ENCODE measurements at places on chromosomes 6 and 20.

GRCh38 chr6:111423055-111423633 lies 59.9 kb downstream of the REV3L start:
- no peak for DNase-seq

DNA sequence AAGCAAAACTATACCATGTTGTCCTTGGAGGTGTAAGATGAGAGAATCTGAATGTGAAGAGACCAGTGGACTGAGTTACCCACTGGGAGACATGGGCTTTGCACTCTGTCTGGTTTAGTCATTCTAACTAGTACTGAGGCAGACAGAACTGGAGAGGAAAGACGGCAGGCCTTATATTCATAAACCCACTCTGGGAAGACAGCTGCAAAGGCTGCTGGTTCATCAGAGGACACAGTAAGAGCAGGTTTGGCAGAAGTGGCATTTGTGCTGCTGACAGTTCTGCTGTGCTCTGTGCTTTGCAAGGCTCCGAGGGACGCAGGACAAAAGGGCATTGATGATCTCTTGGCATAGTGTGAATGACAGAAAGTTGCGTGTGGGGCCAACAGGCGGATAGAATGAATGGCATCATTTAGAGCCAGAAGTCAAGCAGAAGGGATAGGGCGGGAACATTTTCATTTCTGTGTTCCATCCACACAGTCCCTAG lies 142.3 kb upstream of the TENT5A start:
- peak; percentile 70 for DNase-seq

DNA sequence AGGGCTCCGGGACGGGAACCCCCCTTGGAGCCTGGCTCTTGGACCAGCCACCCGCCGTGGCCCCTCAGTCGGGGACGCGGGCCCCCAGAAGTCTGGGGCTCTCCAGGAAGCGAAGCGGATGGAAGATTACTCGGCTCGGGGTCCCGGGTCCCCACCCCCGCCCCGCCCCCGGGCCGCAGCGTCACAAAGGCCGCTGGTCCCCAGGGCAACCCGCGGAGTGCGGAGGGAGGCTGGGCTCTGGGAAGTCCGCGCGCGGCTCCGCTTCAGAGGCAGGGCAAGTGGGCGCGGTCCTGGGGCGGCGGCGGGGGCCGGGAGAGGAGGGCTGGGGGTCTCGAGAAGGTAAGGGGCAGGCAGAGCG lies at the start of gene FNDC11:
FNDC11 (plus strand) TSS at position 227 of the 358 bp plus-strand sequence. CDS start 1,505 bp downstream, outside the sequence.
- DNase-seq = no peak

DNA sequence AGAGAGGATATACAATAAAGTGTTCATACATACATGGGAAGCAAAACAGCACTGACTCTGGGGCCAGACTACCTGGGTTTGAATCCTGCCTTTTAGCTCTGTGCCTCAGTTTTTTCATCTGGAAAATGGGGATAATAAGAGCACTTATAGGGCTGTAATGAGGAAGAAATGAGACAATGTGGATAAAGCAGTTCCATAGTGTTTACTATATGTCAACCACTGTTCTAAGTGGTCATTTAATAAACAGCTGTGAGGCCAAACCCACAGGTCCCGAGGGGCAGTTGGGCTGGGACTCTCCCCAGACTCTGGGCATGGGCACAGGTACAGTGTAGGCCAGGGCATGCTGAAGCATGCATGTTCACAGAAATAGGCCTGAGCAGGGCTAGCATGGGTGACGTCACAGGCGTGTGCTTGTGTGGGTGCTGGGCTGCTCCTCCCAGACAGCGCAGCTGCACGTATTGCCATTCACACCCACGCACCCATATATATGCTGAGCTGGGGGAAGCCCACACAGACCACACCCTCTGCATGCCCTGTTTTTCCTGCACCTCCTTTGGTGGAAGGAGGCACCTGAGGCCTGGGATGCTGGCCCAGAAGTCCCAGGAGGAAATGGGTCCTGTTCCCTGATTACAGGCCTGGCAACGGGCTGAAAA lies 3.5 kb upstream of the PLCG1 start:
- DNase-seq = no peak

DNA sequence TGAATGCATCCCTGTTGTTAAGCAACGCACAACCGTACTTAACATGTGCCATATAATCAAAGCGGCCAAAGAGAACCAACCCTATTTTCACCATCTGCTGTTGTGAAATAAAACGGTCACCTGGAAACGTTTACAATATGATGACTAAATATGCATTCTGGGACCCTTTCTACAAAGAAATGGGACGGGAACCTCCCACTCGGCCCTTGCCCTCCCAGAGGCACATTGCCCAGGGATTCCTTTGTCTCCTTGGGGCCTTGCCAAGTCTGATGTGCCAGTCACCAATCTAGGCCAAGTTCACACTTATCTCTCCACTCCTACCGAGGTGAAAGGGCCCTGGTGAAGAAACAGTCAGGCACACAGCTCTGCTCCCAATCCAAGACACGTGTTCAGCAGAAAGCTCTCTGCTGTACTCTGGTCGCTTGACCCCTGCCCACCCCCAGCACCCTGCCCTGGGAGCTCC lies 427.4 kb upstream of the JARID2 start:
- peak; percentile 40 for DNase-seq

DNA sequence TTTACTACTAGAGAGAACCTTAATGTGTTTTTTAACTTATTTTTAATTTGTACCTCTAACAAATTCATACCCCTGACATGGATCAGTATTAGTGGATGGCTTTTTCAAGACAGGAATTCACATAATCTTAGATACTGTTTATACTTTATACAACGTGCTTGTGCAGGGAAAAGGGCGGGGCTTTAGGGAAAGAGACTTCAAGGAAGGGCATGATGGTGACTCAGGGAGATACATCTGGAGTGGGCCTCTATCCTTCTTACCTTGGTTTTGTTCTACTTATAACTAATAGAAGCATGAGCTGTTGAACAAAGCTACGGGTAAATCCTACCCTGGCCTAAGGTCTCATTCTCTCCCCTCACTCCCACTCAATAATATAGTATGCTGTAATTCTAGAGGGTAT lies 160.8 kb downstream of the C6orf58 start:
- no peak for DNase-seq

- DNase-seq = no peak
These were observed 729.6 kb upstream of the GJE1 start for GRCh38 chr6:141403103-141403502.

DNA sequence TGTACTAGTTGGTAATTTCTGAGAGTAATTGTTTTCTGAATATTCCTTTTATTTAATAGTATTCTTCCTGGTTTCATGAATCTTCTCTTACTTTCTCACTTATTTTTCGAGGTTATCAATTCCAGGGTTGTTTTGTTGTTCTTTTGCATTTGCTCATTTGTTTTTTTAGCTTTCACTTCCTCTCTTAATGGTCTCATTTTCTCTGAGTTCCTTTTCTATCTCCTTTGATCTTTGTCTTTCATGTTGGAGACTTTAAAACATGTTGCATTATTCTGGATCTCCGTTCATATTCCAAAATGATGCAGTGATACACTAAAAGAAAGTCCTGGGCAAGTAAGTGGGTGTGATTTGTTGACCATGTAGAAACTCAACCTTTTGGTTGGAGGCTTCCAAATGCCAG lies 345.3 kb upstream of the SLC35B3 start:
- DNase-seq = no peak

DNA sequence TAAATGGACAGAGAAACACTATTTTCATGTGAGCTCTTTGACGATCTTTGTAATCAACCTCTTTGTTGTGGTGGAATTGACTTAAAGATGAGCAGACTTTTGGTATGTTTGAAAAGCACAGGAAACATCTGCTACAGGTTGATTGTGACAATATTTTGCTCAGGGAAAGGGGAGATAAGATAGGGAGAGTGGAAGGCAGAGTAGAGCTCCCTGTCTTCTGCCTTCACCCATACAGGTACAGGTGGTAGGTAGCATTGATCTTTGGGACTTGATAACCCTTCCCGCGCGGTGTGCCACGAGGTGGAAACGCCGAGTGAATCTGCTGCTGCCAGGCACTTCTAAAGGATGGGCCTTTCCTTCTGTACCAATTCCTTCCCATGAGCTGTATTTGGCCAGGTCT lies 183.6 kb downstream of the UTRN start:
- DNase-seq = no peak

GRCh38 chr6:18976091-18976490 lies 588.9 kb downstream of the RNF144B start:
- no peak for DNase-seq

DNA sequence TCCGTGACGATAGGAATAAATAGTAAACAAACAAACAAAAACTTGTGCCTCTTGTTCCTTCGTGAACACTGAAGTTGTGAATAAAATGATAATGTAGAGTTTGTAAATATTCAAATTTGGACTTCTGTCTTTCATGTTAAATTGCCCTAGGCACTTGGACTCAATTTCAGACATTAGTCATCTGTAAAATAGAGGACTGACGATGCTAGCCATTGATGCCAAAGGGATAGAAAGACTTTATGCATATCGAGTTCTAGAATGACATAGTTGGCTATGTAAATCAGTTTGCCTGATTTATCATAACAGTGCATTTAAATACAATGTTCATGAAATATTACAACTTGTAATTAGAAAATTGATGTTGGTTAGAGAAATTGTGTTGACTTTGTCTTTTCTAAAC lies 45.9 kb upstream of the FLRT3 start:
- no peak for DNase-seq

DNA sequence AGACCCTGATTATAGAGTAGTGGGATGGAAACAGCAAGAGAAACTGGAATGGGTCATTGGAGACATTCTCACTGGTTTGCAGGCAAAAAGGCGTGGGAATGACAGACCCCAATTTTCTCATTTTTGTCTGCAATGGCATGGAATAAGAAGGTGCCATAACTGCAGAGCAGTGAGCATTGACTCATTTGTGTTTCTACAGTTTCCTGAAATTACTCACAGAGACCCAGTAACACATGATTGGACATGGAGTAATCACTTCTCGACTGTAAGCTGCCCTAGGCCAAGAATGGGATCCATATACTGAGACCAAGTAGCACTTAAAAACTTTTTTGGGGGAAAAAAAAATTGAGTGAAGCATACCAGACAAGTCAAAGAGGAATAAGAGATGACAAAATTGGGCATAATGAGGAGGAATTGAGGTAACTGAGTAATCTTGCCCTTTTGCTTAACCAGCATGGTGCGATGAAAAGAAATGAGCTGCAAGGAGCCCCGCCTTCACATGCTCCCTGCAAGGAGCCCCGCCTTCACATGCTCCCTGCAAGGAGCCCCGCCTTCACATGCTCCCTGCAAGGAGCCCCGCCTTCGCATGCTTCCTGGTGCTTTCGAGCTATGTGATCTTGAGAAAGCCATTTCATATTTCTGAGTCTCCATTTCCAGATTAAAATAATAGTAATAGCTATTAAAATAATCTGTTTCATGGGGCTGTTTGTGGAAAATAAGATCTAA lies 44.1 kb downstream of the NHSL1 start:
- DNase-seq = peak; percentile 28

DNA sequence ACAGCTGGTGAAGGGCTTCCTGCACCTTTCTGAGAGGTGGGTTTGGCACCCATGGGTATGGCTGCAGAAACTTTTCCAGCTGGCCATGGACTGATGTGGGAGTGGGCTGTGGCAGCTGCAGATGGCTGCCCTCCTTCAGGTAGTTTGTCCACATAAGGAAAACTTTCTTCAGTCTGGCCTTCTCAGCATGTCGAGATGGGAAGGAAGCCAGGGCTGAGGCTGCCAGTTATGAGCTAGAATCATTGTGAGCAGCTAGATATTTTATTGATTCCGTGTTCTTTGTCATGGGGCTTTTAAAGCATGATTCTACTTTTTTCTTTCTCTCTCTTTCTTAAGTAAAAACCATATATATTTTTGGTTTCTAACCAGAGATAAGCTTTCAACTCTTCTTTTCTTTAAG lies 16.6 kb downstream of the NKX2-4 start:
- DNase-seq = no peak

GRCh38 chr20:49030954-49031619 lies 15.0 kb upstream of the CSE1L start:
- DNase-seq = no peak

- DNase-seq = no peak
These were observed 5.6 kb upstream of the MAN1A1 start for GRCh38 chr6:119355157-119355556.

- DNase-seq = no peak
These were observed 5.4 kb downstream of the SLC22A23 start for GRCh38 chr6:3451498-3451897.
